ENCODE measurements at places on chromosomes 2 and 18. TPM values are rescaled to one million over a fixed set of nuclear protein-coding genes. Genes with fewer than 3 reads are reported as not detected.

GRCh38 chr2:181252262-181253148 lies 204.7 kb upstream of the ITGA4 start:
- no peak for DNase-seq

DNA sequence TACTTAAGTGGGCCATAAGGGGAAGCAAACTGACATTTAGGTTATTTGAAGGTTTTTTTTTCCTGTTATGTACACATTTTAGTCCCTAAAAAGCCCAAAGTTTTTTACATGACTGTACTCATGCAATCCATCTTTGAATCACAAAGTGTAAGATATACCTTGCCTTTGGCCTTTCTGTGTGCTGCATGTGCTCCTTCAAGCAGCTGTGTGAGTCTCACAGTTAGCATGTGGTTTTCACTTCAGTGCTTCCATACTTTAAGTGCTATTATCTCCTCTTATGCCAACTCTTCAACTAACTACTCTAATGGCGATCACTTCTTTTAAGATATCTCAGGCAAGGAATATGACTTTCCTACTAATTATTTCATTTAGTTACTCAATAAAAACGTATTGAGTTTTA lies 597.1 kb upstream of the ACVR2A start:
- no peak for DNase-seq

DNA sequence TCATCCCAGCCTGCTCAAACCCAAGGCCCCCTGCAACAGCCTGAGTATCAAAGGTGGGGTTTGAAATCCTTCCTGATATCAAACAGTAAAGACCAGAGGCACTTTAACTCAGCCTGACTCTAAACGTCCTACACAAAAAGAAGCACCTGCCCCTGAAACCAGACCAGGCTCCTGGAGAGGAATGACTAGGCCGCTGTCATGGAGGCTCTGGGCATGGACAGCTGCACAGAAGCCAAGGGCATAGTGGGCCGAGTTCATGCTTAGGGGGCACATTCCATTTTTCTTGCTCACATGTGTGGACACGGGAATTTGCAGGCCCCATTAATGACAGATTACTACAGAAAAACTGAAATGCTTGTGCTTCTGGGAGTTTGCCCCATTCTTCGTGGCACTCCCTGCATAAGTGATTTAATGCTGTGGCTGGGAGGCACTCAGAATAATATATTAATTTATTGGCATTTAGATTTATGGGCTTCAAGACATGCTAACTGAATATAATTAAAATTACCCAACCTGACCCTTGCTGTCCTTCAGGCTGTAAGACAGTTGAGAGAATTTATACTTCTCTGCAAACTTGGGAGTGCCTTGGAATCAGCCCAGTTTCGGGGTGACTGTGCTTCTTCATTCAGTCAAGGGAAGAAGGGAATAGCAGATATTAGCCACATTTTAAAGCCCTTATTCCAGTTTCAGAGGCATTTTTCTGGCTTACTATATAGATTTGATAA lies 105.5 kb downstream of the GYPC start:
- DNase-seq, result no peak

DNA sequence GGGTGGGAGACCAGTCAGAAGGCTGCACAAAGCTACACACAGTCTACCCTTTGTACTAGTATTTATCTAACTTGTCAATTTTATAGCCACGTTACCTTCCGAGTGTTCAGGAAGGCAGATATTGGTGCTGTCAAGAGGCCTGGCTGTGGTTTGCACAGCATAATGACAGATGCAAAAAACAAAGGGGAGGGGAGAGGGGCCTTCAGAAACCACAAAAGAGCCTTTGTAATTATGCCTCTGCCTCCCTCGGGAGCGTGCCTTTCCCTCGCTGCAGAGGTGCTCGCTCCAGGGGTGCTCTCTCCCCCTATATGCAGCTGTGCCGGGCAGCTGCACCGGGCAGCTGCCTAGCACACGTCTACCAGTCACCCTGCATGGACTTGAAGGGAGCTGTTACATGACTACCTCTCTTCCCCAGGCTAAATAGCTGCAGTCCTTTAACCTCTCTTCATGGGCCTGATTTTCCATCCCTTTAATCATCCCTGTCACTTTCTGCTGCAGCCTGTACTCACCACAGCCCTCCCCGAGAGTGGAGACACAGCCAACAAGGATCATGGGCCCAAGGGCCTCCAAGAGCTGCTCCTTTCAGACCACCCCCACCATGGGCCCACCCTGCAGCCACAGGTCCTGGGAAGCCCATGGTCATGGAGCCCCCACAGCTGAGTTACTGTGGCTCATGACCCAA lies 168.4 kb upstream of the PKDCC start:
- no peak for DNase-seq

DNA sequence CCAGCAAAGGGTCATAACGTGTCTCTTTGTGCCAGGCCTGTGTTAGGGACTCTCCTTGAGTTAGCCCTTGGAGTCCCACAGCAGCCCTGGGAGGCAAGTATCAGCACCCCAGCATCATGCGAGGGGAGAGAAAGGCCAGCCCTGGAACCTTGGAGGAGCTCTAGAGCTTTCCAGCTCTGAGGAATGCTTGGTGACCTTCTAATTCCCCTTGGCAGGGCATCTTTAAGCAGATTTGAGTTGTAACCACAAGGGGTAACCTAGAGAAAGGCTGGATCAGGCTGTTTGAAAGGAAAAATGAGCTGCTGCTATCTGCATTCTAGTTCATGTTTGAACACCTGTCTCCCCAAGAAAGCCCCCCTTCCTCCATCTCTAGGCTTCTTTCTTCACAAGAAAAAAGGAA lies 23.8 kb upstream of the ODC1 start:
- DNase-seq, result no peak

- DNase-seq, result no peak
Observed at GRCh38 chr2:68046224-68046623, 16.6 kb downstream of the C1D start.

DNA sequence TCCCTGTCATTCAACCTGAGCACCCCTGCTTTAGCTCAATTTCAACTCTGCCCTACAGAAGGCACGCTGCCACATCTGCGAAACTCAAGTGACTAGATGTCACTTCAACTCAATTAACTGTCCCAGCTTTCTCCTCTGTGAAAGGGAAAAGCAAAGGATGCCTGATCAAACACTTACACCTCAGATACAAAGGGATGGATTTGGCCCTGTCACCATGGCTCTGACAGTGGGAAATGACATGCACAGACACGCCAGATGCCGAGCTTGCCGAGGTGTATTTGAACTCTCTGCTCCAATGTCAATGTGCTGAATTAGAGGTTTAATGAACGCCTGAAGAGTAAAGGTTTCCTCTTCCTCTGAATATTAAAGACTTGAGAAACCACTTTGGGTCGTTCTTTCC lies 481.1 kb downstream of the CBLN2 start:
- DNase-seq, result no peak

DNA sequence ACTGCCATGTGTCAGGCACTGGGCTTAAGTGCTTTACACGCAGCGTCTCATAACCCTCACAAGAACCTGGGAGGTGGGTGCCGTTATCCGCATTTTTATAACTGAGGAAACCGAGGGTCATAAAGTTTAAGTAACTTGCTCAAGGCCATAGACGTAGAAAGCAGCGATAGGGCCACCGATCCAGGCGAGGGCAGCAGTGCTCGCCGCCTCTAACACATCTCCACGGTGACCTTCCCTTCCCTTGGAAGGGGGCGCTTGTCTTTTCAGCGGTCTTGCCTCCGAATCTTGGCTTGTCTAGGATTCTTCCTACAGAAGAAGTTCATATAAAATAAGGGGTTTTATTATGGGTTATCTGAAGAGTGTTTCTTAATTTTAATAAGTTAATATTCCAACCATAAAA lies 186.6 kb downstream of the GBX2 start:
- DNase-seq, result no peak

DNA sequence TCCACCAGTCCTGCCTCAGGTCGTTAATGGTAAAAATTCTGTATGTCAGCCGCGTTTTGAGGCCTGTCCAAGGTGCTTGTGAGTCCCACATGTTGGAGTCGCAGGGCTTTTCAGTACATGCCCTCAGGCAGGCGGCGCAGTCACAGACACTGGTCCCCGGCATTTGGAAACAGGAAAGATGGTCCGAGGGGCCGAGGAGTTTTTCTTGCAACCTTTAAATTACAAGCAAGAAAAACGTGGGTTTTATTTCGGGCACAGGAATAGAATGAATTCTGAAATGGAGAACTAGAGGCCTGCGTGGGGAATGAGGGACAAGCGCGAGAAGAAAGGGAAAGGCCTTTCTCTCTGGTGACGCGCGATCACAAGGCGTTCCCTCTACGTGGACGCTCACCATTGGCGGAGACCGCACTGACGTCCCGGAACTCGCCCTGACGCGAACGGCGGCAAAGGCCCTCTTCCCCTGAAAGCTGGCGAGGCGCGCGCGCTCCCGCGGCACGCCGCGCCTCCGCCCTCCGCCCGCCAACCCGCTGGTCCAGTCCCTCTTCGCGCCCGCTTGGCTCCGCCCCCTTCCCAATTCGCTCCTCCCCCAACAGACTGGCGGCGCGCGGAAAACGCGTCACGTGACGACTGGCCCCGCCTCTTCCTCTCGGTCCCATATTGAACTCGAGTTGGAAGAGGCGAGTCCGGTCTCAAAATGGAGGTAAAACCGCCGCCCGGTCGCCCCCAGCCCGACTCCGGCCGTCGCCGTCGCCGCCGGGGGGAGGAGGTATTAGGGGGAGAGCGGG lies at the start of gene HNRNPA3:
HNRNPA3 (plus strand) TSS at position 689 of the 785 bp plus-strand sequence; CDS start at position 695, 6 bp downstream.
- peak; percentile 99 for DNase-seq

GRCh38 chr18:10169064-10169562 lies 255.3 kb downstream of the VAPA start:
- DNase-seq, result no peak

GRCh38 chr2:111668741-111669140 lies 215.3 kb downstream of the ANAPC1 start:
- no peak for DNase-seq

GRCh38 chr18:43061318-43061717 lies 54.2 kb downstream of the RIT2 start:
- no peak for DNase-seq

DNA sequence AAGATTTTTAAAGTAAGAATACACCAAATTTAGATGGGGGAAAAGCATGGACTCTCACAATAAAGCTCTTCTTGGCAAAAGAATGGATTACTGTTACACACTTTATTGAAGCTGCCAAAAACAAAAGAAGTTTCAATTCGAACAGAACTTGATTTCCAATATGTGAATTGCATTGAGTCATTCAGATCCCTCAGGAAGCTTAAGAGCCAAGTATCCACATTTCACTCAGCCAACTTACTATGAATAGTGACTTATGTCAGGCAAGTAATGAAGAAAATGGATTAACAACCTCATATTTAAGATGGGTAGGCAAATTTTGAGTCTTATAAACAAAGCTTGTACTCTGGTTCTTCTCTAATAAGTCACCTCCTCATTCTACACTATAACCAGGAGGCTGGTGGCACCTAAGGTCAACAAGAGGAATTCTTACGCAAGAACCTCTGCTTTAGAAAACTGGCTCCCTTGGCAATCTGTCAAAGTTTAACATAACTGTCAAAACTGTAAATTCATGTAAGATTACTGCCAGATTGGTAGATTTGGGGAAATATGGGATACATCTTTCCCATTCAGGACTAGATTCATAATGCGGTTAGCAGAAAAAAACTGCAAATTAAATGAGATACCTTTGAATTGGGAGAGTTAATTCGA lies 6.0 kb downstream of the HADHA start:
- DNase-seq, result no peak

SULT1C4 gene
- total RNA-seq, result not detected

ABCB11 gene
- total RNA-seq, result not detected

PCARE gene
- total RNA-seq, result not detected

CCDC178 gene
- total RNA-seq, result not detected

NPHP1 gene
- total RNA-seq, result 0.17 TPM

SLC14A1 gene
- 8.7 TPM for total RNA-seq

LDLRAD4 gene
- 23.8 TPM for total RNA-seq

FAM136A gene
- 33.4 TPM for total RNA-seq

ADCYAP1 gene
- not detected for total RNA-seq

SMIM21 gene
- total RNA-seq, result not detected

FBXO15 gene
- 0.89 TPM for total RNA-seq

SOWAHC gene
- total RNA-seq, result 0.27 TPM

All from activated CD4-positive, alpha-beta T cell treated with anti-CD3 and anti-CD28 coated beads, Interleukin-2, amount 10 ng/mL, durations not matched to agents 7 days and 5 days (primary cell).